ENCODE measurements at places on chromosomes 13 and 19. TPM values are rescaled to one million over a fixed set of nuclear protein-coding genes. Genes with fewer than 3 reads are reported as not detected.

The TNNI3 gene
- not detected for total RNA-seq

GRCh38 chr19:10661946-10662345, 7.8 kb downstream of the ILF3 start:
- DNase-seq: no peak

DNA sequence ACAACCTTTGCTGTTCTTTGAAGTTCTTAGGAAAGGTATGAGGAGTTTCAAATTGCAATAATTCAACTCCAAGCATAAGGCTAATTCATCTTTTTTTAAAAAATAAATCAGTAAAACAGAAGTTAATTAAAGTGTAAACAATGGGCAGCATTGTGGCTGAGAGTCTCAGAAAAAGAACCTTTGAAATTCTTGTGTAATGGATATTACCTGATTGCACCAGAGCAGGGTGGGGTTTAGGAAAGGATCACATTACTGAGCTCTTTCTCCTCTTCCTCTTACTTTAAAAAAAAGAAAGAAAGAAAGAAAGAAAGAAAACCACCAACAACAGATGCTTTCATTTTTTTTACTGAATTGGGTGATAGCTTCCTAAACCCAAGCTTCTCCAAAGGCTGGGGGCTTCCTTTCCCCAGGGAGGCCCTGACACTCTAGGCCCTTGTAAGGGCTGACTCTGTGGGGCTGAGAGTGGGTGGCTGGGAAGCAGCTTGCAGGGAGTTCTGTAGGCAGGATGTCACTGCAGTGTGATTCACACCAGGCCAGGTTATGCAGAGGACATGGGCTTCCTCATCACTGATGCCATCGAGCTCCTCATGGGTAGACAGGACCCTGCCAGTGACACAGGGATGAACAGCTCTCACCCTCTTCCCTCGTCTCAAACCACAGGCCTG, 564.5 kb downstream of the FGF9 start:
- DNase-seq: no peak

The SOX1 gene
- not detected for total RNA-seq

DNA sequence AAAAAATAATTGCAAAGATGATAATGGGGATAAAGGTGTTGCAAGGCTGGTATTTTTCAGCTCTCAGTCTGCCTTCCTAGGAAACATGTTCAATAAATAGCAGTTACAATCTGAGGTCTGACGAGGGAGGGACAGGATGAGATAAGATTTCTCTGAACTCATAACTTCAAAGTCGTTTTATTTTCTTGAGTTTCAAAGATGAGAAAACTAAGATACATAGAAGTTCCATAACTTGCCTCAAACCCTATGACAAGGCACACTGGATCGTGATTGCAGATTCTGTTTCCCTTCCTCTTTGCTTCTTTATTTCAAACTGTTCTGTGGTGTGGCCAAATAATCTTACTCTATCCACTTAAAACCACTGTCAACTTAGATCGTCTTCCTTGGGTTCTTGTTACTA, 327.2 kb downstream of the GPC5 start:
- no peak for DNase-seq

The CEACAM16 gene
- total RNA-seq: not detected

Data from GM12878 (cell line).